ENCODE measurements at places on chromosomes 13 and 19. TPM values are rescaled to one million over a fixed set of nuclear protein-coding genes. Genes with fewer than 3 reads are reported as not detected.

SPIB gene
- not detected for total RNA-seq

TINCR gene
- total RNA-seq = 14.0 TPM

ASPDH gene
- total RNA-seq = not detected

IL17D gene
- total RNA-seq = 0.34 TPM

OR7D4 gene
- total RNA-seq = not detected

OR10H1 gene
- not detected for total RNA-seq

SPTBN4 gene
- 0.36 TPM for total RNA-seq

SELENOV gene
- not detected for total RNA-seq

NCAN gene
- total RNA-seq = under 0.01 TPM

PGLYRP2 gene
- not detected for total RNA-seq

FUT3 gene
- total RNA-seq = 14.2 TPM

FCAR gene
- total RNA-seq = not detected

BRSK1 gene
- 0.34 TPM for total RNA-seq

KLK5 gene
- total RNA-seq = 189 TPM

C19orf38 gene
- total RNA-seq = 0.71 TPM

KCNN4 gene
- total RNA-seq = 1.4 TPM

DACH1 gene
- total RNA-seq = not detected

CYP2F1 gene
- total RNA-seq = not detected

ZMYM5 gene
- 18.8 TPM for total RNA-seq

GPR12 gene
- not detected for total RNA-seq

C1QTNF9 gene
- total RNA-seq = not detected

TNFAIP8L1 gene
- total RNA-seq = 0.68 TPM

CDX2 gene
- not detected for total RNA-seq

ERFL gene
- 0.14 TPM for total RNA-seq

ZNF132 gene
- 5.8 TPM for total RNA-seq

ZNF540 gene
- under 0.01 TPM for total RNA-seq

ADGRE3 gene
- total RNA-seq = not detected

GPC6 gene
- total RNA-seq = 0.34 TPM

TEX26 gene
- total RNA-seq = not detected

MATK gene
- total RNA-seq = under 0.01 TPM

GNG8 gene
- not detected for total RNA-seq

EFNA2 gene
- not detected for total RNA-seq
